ENCODE measurements at places on chromosomes 3 and 15. TPM values are rescaled to one million over a fixed set of nuclear protein-coding genes. Genes with fewer than 3 reads are reported as not detected.

AADACL2 gene
- not detected for total RNA-seq

ALS2CL gene
- total RNA-seq, result 2.0 TPM

MYO1E gene
- total RNA-seq, result 42.0 TPM

LIPH gene
- total RNA-seq, result not detected

TMEM45A gene
- total RNA-seq, result 0.36 TPM

TMEM40 gene
- not detected for total RNA-seq

PRR20G gene
- not detected for total RNA-seq

VIPR1 gene
- 5.2 TPM for total RNA-seq

CCR8 gene
- 0.36 TPM for total RNA-seq

CCDC39 gene
- total RNA-seq, result not detected

ADAMTS9 gene
- total RNA-seq, result not detected

C3orf62 gene
- total RNA-seq, result 5.4 TPM

FBXW12 gene
- not detected for total RNA-seq

CADM2 gene
- not detected for total RNA-seq

SLC22A13 gene
- total RNA-seq, result 0.11 TPM

COPB2 gene
- 96.0 TPM for total RNA-seq

CCR9 gene
- total RNA-seq, result not detected

CTXN2 gene
- not detected for total RNA-seq

HEG1 gene
- total RNA-seq, result 9.8 TPM

DNA sequence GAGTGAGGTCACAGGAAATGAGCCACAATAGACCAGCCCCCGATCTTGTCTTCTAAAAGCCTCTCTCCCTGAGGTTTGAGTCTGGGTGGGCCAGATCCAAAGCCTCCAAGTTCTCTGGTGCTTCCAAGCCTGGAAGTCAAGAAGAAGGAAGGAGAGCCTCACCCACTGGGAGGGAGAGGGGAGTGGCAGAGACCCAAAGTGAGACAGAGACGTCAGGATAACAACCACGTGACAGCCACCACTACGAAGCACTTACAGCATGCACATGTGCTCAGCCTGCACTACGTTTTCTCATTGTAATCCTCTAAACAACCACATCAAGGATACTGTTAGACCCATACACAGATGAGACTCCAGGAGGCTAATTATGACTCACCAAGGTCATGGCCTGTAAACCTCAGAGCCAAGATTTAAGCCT is 197.3 kb upstream of the LINGO1 start:
- no peak for DNase-seq

DNA sequence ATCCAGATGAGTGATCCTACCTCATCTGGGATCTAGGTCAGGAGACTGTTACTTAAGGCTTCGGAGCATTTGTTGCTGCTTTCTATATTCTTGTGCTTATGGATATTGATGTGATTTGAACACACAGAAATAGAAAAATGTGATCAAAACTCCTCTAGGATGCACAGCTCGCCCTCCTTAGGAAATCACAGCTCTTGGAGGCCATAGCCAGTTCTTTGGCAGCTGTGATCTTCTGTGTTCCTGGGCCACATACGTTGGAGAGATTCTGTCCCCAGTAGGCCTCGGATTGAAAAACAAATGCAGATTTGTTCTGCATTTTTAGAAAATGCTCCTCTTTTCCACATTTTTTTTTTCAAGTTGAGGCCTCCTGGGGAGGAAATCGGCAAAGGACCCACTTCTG is 437.4 kb upstream of the THBS1 start:
- no peak for DNase-seq

DNA sequence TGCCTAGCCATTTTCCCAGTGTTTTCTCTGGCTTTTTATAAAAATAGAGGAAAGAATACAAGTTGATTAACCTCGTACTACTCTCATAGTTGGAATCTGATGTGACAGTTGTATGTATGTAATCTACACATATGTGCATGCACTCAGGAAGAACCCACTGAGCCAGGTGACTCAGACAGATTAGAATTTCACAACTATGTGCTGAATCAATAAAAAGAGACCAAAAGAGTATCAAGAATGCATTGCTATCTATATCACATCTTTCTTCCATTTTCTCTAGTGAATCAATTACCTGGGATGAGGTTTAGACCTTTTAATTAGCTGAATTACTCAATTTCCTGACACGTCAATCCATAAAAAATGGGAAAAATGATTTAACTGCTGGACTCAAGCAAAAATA is 319.3 kb upstream of the ATP10A start:
- no peak for DNase-seq

DNA sequence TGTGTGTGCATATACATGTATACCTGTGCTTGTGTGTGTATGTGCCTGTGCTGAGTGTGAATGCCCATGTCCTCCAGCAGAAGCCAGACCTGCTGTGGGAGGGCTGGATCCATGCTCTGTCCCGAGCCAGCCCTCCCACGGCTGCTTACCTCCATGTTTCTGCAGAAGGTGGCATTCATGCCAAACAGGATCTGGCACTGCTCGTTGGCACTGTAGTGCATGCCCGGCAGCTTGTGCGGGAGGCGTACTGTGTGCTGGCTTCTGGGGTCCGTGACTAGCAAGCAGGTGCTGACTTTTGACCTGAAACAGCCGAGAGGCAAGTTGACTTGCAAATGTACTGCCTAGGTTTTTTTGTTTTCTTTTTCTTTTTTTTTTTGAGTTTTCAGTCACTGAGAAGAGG is 189.3 kb downstream of the ADAMTS17 start:
- DNase-seq, result no peak

GRCh38 chr3:147758771-147759170 is 349.6 kb downstream of the ZIC1 start:
- no peak for DNase-seq

DNA sequence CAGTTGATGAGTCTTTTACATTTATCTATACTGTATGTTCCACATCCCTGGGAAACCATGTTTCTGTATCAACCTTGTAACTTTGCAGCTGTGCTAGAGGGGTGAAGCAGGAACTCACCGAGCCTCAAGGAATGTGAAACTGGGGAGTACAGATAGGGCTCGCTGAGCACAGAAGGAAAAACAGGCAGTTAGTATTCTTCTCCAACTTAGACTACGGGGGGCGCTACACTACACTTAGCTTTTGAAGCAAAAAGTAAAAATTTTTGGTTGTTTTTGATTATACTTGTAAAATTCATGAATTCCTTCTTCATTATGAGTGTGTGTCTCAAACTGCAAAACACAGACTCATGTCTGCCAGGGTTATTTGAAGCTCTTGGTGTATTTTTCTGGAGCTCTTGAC is 132.7 kb upstream of the RGMA start:
- no peak for DNase-seq

DNA sequence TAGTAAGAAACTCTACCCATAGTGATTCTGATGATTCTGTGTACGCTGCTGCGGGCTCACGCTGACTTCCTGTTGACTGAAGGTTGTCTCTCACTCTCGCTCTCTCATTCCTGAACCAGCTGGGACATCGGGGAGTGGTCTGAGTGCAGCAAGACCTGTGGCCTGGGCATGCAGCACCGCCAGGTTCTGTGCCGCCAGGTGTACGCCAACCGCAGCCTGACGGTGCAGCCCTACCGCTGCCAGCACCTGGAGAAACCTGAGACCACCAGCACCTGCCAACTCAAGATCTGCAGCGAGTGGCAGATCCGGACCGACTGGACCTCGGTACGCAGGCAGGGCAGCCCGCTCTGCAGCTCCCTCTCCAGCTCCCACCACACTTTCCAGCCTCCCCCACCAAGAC is 63.6 kb upstream of the NR2E3 start:
- DNase-seq, result no peak

- no peak for DNase-seq
These were observed 375.0 kb downstream of the MECOM start for GRCh38 chr3:169288553-169288952.

GRCh38 chr3:16849229-16849628 is 35.5 kb upstream of the PLCL2 start:
- peak; percentile 42 for DNase-seq

- DNase-seq, result no peak
These were observed 227.6 kb upstream of the TBC1D5 start for GRCh38 chr3:17969985-17970568.

DNA sequence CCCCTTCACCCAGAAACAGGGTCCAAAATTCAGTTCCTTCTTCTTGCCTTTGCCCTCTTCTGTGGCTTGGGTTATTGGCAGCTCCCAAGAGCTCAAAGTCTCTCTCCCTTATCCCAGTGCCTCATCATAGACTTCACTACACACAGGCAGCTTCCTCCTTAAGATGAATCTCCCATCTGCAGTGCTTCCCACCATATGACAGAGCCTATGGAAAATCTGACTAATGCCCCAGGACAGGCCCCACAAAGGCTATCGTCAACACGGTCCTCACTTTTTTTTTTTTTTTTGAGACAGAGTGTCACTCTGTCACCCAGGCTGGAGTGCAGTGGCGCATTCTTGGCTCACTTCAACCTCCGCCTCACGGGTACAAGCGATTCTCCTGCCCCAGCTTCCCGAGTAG is 194.1 kb downstream of the MEX3B start:
- DNase-seq, result no peak

DNA sequence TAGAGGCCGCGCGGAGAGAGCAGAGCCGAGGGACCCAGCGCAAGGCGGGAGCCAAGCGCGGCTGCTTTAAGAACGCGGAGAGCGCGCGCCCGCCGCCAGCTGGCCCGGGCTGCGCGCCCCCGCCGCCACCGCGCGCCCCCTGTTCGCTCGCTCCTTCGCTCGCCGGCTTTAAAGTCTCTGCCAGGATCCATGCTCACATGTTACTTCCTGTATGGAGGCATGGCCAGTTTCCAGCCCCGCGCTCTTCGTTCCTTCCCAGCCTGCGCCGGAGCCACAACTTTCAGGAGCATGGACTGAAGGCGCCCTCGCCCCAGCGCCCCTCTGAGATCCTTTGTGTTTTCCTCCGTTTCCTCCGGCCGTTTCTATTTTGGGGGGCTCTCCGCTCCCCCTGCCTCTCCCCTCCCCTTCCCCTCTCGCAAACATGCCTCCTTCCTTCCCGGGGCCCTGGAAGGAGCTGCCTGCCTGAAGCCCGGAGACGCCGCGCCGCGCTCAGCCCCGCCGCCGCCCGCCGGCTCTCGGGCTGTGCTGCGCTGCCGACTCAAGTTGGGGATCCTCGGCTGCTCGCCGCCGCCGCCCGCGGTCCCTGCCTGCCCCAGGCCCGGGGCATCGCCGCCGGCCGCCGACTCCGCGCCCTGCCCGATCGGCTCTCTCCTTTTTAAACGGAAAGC is at the start of gene PTPRG:
PTPRG (plus strand) TSS at position 198 of the 668 bp plus-strand sequence. CDS start 717 bp downstream, outside the sequence.
- peak; percentile 51 for DNase-seq

DNA sequence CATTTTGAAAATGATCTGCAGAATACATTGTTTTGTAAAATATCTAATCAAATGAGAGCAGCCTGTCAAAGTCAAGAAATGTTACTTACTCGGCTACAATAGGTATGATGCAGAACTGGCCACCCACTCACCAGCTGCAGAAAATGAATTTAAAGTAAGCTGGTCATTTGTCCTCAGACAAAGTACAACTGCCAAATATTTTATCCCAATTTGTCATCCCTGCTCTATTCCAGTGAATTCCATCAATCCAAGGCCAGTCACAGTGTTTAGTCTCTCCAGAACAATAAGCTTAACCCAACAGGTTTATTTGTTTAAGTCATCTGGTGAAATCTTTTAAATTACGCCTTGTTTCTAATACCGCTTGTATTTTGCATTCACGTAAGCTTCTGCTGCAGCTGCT is 46.6 kb upstream of the TCF12 start:
- no peak for DNase-seq

GRCh38 chr3:28286595-28286994 is 45.2 kb downstream of the CMC1 start:
- DNase-seq, result no peak

DNA sequence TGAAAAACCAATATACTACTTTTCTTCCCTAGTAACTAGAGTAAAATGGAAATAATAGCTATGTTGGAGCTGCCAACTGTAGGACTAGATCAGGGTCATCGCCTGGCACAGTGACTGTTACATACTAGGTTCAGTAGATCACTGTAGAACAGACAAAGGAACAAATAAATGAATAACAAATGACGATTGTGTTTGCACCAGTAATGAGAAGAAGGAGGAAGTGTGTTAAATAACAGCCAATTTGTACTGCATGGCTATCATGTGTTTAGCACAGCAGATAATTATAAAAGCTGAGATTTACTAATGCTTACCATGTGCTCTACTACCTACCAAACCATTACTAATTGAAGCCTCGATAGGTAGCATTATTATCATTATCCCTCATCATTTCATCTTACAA is 85.3 kb upstream of the FXR1 start:
- DNase-seq, result no peak

- DNase-seq, result no peak
These were observed 33.8 kb downstream of the ALDH1L1 start for GRCh38 chr3:126146525-126147146.

- DNase-seq, result no peak
These were observed 43.0 kb downstream of the NEK10 start for GRCh38 chr3:27326202-27326601.

GRCh38 chr3:2148561-2149340 is 50.1 kb downstream of the CNTN4 start:
- DNase-seq, result no peak

- DNase-seq, result no peak
These were observed 125.5 kb downstream of the MITF start for GRCh38 chr3:69864766-69865165.

DNA sequence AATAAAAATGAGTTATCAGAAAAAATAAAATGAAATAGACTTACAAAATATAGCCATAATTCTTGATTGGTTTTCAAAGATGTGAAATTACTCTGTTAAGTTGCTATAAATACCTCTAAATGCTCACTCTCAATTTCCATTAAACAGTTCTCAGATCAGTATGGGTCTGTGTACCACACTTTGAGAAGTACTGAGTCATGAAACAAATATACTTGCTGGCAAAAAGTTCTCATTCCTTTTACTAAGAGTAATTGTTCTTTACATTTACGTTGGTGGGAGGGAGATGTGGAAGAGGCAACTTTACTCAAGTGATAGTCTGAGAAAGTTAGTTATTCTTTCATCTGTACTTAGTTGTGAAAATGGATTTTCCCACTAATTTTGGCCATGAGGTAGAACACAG is 96.3 kb downstream of the ZNF385D start:
- no peak for DNase-seq

DNA sequence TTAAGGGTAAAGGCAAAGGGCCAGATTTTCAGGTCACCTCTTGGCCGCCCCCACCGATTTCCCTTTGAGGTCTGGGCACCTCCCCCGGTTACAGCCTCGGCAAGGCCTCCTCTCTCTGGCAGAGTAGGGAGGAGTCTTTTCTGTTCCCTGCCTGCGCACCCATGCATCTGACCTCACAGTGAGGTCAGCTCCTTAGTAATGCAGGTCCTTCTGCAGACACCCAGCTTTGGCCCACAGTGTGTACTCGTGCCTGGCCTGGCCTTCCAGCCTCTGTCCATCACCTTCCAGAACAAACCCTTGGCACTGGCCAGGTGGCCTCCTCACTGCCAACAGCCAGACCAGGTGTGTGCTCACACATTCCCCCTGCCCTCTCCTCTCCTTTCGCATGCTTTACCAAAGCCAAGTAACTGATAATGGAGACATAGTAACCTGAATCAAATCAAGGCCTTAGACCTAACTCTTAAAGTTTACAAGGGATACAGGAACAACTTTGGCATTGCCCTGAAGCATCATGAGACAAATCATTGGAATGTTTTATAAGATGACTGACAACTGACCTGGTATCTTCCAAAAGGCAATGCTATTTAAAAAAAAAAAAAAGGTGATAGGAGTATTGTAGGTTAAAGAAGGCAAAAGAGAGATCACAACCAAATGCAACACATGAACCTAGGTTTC is 61.3 kb downstream of the CORO2B start:
- DNase-seq, result no peak

GRCh38 chr3:191502583-191502982 is 41.6 kb downstream of the PYDC2 start:
- DNase-seq, result no peak

- no peak for DNase-seq
These were observed 5.5 kb downstream of the RNU5B-1 start for GRCh38 chr15:65309882-65310418.

GRCh38 chr3:101143012-101143411 is 149.8 kb upstream of the ABI3BP start:
- DNase-seq, result no peak
